ENCODE measurements at places on chromosomes 12 and 14.

- no peak for DNase-seq
Measured at GRCh38 chr14:55699131-55700057, 119.4 kb downstream of the KTN1 start.

- no peak for DNase-seq
Measured at GRCh38 chr12:78240827-78241226, 410.1 kb downstream of the NAV3 start.

GRCh38 chr12:15155271-15155670 is 65.9 kb downstream of the RERG start:
- DNase-seq, result no peak

DNA sequence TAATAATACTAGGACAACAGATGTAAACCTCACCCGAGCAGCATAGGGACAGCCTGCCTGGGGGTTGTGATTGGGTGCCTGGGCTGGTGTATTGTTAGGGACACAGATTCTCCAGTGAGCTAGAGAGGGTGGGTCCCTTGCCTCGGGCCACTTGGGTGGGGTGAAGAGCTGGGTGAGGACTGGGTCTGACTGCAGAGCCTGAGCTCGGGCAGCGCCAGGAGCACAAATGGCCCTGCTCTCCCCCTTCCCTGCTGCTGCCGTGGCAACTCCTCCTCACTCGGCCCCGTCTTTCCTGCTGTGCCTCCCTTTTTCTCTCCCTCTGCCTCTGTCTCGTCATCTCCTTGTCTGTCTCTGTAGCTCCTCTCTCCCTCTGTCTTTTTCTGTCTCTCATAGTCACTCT is 115.4 kb downstream of the GLT1D1 start:
- DNase-seq, result no peak

GRCh38 chr12:64574837-64575236 is 35.5 kb upstream of the RASSF3 start:
- no peak for DNase-seq

- DNase-seq, result no peak
Measured at GRCh38 chr12:104575442-104576186, 118.9 kb downstream of the CHST11 start.

DNA sequence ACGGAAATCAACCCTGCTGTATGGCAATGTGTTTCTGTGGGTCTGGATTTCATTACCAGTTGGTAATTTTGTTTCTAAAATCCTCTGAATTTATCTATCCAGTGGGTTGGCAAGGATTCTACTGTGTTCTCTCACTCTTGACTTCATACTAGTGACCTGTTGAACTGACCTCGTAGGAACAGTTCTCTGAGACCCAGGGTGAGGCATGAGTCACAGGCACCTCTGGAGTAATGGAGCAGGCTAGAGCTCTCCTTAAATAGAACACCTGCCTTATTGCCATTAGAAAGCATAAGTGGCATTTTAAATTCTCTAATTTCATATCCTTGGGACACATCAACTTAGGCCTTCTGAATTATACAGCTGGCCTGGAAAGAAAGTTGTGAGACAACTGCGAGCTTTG is 258.3 kb upstream of the NAV3 start:
- DNase-seq, result no peak

DNA sequence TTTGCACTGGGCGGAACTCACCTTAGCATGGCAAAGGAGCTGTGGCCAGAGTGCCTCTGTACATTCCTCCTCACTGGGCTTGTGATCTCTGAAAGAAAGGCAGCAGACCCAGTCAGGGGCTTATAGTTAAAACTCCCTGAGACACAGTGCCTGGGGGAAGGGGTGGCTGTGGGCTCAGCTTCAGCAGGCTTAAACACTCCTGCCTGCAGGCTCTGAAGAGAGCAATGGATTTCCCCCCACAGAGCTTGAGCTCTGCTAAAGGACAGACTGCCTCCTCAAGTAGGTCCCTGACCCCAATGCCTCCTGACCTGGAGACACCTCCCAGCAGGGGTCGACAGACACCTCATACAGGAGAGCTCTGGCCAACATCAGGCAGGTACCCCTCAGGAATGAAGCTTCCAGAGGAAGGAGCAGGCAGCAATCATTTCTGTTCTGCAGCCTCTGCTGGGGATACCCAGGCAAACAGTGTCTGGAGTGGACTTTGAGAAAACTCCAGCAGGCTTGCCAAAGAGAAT is 327.5 kb upstream of the SLC16A7 start:
- DNase-seq, result no peak

GRCh38 chr14:49306152-49306751 is 279.9 kb downstream of the RPS29 start:
- no peak for DNase-seq

DNA sequence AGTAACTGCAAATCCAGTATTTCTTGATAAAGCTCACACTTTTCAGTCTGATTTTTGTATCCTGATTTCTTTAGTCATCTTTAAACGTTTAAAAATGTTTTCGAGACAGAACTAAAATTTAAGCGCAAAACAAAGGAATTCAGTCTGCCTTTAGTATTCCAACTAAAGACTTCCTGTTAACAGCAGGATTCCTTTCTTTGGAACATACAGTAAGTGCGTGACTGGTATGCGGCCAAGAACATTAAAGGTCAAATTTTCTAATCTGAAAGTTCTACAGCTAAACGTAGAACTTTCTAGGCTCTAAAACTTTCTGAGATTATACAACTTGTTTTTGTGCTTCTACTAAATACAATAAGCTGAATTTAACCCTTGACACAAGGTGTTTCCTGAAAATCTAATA is 9.9 kb downstream of the SAV1 start:
- no peak for DNase-seq

DNA sequence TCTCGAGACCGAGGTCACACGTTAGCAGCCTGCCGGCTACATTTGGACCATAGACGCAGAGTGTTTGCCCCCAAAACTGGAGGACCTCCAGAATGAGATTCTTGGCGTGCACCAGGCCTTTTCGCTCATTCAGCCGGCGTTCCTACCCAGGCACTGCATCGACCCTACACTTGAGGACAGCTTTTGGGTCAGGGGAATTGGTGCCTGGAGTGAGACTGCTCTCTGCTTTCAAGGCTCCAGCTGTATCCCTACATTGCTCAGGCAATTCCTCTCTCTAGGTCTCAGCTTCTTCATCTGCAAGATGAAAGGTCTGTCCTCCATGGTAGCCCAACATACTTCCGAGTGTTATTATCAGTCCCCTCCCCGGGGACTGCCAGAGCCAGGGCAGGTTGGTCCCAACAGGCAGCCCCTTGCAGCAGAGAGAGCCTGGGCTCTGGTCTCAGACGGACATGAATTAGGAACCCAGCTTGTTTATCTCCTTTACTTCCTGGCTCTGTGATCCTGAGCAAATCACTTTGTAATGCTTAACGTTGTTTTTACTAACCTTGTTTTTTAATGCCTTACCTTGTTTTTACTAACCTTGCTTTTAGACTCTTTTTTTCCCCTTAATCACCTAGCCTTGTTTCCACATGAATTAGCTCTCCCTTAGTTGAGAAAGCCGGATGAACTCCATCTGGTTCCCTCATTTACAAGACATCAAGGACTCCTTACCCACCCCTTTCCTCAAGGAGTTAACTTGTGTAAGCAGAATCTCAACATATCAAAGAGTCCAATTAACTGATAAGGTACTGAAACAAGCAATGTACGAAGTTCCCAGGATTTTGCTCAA is 892 bp downstream of the TCHP start:
- no peak for DNase-seq

GRCh38 chr12:51868821-51869495 is 18.9 kb upstream of the ANKRD33 start:
- no peak for DNase-seq

GRCh38 chr14:53536446-53536845 is 383.3 kb upstream of the DDHD1 start:
- no peak for DNase-seq

GRCh38 chr12:25977047-25977446 is 18.6 kb downstream of the RASSF8 start:
- no peak for DNase-seq

GRCh38 chr14:59256331-59256730 is 67.9 kb downstream of the DAAM1 start:
- no peak for DNase-seq

DNA sequence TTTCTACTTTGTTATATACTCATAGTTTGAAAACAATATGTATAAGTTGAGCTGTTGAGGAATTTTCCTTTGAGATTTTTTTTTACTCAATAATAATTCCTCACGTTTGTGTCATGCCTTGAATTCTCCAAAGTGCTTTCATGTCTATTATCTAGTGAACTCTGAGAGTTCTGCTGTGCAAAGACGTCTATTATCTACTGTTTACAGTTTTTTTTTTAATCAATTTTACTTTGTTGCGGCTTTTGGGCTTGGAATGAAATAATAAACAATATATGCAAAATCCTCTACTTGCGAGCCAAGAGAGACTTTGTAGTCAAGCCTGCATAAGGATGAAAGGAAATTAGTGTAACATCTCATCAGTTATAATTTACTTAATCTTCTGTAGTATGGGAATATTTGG is 107.2 kb upstream of the FRMD6 start:
- no peak for DNase-seq

GRCh38 chr14:96895658-96896271 is 98.6 kb downstream of the VRK1 start:
- no peak for DNase-seq

DNA sequence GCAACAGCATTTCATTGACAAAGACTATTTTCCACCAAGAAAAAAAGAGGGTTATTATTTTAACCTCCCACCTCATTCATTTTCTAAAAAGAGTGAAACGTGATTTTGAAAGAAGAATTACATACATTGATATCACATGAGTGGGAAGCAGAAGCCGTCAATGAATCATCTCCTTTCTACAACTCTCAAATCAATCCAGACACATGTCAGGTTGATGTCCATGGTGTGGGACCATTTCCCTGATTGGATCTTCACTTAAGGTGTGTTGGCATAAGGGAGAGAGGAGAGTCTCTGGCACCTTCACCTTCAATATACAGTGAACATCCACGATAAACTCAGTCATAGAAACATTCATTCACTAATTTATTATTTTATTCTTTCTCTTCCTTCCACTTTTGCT is 1095.1 kb downstream of the BCL11B start:
- no peak for DNase-seq

- DNase-seq, result no peak
Measured at GRCh38 chr12:66055837-66056319, 74.7 kb downstream of the LLPH start.

- no peak for DNase-seq
Measured at GRCh38 chr12:22250762-22251161, 83.7 kb downstream of the ST8SIA1 start.

GRCh38 chr14:21528381-21529348 is 2.5 kb upstream of the SALL2 start:
- no peak for DNase-seq

DNA sequence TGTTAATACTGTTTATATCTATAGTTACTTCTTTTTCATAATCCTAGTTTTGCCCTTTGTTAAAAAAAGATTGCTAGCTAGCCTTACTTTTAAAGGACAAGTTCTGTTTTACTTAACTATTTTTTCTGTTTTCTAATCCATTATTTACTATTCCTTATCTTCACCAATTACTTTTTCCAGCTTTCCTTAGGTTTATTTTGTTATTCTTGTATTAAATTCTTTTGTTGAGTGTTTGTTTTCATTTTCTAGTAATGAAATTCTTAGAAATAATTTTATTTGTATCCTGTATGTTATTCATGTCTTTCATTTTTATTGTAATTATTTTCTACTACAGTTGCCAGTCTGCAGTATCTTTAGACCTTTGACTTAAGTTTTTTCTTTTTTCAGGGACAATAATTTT is 45.7 kb upstream of the GXYLT1 start:
- no peak for DNase-seq

GRCh38 chr14:94601884-94602391 is 10.3 kb upstream of the SERPINA3 start:
- DNase-seq, result no peak

- DNase-seq, result no peak
Measured at GRCh38 chr14:73788701-73789551, 62.7 kb upstream of the PTGR2 start.

DNA sequence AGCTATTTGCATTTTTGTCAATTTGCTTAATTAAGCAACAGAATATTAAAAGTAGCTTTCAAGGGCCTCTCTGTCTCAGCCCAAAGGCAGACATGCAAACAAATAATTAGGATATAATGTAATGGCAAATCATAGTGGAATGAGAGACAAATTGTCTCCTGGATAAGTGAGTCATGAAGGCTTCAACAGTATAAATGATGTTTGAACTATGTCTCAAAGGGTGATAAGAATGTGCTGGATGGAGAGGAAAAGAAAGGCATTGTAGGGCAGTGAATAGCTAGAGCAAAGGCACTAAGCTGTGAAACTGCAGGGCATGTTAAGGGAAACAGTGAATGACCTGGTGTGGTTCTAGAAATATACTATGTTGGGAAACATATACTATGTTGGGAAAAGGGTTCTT is 53.5 kb upstream of the PPP1R12A start:
- DNase-seq, result no peak

DNA sequence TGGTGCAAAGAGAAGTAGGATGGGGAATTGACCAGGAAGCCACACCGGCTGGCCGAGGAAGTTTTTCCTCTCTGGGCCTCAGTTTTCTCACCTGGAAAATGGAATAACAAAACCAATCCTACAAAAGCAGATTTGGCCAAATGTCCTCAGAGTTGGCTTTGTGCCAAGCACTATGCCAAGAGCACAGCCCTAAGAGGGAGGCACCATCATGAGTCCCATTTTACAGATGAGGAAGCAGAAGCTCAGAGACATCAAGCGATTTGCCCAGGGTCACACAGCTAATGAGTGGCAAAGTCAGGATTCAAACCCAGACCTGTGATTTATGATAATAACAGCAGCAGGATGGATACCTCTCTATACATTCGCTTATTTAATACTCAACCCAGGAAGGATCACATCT is 27.3 kb downstream of the RASAL1 start:
- no peak for DNase-seq

GRCh38 chr14:66606826-66607225 is 98.9 kb downstream of the GPHN start:
- DNase-seq, result no peak

DNA sequence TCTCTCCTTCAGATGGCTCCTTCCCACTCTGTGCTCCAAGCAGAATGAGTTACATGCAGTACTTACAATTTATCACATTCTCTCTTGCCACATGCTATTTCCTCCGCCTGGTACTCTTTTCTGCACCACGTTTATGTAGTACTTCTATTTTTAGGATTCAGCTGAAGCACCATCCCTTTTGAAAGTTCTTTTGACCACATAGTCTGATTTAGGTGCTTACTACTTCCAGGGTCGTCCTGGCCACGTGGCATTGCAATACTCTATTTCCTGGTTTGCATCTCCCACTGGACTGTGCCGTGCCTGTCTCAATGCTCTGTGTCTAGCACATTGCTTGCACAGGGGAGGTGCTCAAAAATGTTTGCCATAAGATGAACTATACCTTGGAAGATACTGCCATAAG is 16.3 kb upstream of the TBC1D30 start:
- no peak for DNase-seq

DNA sequence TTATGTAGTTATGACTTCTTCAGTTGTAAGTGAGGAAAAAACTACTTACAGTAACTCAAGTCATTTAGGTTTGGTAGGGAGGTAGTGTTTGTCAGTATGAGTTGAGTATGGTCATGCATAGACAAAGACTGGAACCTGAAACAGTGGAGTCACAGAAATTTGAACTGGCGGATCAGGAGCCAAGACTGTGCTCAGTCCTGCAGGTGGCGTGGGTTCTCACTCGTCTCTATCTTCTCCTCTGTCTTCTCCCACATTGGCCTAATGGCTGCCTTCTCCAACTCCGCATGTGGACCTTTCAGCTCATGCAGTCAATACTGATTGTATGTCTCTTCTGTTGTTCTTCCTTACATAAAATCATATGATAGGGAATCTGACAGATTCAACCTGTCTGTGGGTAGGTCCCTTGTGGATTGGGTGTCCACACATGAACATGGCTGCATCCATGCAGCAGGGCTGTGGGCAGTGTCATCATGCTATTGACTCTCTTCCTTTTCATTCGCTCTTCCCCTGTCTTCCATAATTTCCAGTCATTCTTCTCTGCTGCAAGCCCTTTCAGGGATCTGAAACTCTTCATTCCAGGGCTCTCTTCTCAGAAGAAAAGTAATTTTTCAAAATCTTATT is 78.8 kb upstream of the NEDD1 start:
- DNase-seq, result no peak
